Astrocyte of the spinal cord (primary cell): ENCODE measurements at places on chromosomes 7 and 10.
A peak's percentile ranks its signal among the peaks of the same experiment; 100 is the strongest.

DNA sequence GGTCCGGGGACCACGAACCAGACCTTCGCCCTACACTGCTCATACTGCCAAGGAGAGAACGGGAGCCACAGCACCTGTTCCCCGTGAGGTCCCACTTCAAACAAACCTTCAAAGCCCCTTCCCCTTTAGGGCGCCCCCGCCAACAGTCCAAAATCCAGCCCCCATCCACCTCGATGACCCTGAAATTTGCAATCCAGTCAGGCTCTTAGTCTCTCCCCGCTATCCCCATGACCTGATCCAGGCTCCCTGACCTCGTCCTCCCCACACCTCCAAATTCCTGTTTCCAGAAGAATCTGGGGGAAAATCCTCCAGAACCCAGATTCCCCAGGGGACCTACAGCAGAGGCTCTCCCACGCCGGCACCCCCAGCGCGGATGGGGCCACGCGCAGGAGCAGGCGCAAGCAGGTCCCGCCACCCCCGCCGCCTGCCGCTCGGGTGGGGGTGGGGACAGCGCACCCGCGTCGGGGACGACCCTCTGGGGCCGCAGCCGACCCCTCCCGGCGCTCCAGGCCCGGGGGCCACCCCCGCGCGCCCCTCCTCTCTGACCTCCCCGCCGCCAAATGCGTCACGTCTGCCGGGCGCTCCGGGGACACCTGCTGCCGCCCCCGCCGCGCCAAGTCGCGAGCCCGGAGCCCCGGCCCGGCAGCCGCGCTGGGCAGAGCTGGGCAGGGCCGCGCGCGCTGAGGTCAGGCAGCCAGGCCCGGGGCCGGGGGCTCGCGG lies 753 bp downstream of the CAMK2B start:
- DNase-seq, result no peak

DNA sequence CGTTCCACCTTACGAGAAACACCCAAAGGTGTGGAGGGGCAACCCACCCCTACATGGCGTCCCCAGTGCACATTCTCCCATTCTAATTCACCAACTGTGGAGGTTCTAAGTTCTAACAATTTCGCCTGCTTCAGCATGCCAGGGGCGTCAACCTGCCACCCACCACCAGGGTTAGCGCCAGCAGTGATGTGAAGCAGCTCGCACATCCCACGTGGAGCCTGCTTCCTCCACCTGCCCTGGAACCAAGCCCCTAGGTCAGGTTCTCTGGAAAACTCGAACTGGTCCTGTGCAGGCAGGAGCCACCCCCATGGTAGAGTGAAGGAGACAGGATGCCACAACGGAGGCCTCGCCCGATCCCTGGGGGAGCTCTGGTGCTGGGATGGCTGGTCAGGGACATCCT lies 33.3 kb upstream of the FXYD4 start:
- no peak for DNase-seq

DNA sequence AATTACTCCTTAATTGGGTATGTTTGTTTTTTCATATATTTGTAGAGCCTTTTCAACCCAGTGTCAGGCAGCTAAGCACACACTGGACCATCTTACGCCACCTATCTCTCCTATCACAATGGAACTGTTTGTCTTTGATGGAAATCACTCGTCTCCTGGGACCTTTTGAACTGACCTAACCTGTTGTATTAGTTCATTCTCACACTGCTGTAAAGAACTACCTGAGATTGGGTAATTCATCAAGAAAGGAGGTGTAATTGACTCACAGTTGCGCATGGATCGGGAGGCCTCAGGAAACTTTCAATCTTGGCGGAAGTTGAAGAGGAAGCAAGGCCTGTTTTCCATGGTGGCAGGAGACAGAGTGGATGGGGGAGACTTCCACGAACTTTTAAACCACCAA lies 182.0 kb downstream of the TCERG1L start:
- DNase-seq, result no peak

GRCh38 chr10:89371987-89372386 lies 5.9 kb upstream of the IFIT1B start:
- DNase-seq, result no peak

DNA sequence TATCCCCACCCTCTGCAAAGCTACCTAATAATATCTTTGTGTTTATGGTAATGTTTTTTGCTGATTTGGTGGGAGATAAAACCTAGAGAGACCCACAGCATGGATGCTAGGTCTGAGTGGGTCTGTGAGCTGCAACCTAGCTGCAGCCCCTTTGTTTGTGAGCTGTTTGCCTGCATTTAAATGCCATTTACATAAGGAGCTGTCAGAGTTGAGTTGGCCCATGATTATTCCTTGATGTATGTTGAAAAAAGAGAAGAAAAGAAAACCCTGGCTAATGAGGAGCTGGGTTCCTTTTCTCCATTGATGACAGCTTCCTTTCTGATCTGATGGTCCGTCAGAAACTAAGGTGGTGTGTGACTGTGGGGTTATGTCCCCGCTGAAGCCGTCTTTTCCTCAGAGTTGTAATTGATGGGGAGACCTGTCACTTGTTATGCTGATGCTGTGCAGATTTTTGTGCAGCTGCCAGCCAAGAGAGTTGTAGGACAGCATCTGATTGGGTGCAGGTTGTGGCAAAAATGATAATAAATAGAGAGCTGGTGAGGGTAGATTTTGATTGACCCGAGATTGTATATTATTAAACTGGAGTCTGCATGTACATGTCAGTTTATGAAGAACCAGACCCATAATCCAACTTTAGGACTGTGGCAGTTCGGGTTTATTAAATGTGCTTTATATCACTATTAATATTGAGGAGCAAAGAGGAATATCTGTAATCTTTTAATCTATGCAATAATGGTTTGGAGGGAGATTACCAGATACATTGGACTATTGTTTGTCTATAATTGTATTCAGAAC lies 219.8 kb downstream of the AUTS2 start:
- DNase-seq, result no peak

DNA sequence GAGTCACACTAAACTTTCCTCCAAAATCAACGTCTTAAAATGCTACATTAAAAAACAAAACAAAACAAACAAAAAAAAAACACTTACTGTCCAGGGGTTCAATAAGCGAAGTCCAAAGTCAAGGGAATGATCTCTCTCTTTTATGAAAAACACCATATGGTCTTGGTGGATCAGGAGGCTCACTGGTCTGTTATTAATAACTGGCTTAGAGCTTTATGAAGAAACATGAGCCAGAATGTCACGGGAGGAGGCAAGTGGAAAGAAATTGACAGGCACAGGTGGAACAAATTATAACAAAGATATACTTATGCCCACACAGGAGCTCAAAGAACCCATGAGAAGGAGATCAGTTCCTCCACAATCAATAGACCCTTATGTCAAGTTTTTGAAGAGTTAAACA lies at the start of gene MRLN:
TSS of gene MRLN (minus strand) at position 189 of the 400 bp plus-strand sequence.
- DNase-seq, result no peak

DNA sequence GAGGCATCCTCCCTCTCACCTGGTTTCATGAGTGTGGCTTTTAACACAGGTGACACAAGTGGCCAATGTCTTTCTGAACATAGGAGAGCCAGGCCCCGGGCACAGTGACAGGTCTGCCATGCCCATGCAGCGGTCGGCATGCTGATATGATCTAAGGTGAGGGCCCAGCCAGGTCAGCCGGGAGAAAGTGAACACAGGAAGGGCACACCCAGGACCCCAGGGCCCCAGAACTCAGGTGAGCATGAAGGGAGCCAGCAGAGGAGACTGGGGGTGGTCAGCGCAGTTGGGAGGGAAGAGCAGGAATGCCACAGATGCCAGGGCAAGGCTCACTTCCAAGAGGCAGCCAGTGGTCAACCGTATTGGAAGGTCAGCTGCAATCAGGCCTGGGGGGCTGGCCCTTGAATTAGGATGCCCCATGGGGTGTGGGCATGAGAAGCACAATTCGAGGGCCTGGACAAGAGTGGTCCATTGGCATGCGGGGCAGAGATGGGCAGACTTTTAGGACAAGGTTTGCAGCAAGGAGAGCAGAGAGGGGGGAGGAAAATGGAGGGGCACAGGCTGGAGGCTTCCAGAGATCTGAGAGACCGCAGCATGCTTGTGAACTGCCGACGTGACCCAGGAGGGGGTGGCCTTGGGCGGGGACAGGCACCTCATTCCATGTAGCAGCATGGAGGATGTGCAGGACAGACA lies 3.9 kb upstream of the INPP5A start:
- DNase-seq, result no peak

GRCh38 chr10:60456053-60456452 lies 66.4 kb upstream of the ANK3 start:
- DNase-seq, result no peak

DNA sequence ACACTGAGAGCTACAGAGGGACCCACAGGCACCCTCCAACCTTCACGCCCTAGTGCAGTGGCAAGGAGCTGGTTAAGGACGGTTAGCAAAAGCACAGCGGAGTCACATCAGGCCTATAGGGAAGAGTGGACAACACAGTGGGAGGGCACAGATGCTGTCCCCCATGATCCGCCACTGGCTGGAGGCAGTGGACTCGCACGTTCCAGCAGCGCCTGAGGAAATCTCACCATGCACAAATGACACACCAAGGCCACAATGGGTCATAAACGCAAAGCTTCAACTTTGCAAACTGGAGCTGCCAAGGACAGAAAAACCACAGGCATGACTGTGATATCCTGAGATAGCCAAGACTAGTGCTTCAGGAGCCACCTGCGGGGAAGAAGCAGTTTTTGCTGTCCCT lies 58.8 kb downstream of the GRB10 start:
- no peak for DNase-seq

- DNase-seq, result no peak
These were observed 36.2 kb upstream of the CHST3 start for GRCh38 chr10:71927776-71928592.

DNA sequence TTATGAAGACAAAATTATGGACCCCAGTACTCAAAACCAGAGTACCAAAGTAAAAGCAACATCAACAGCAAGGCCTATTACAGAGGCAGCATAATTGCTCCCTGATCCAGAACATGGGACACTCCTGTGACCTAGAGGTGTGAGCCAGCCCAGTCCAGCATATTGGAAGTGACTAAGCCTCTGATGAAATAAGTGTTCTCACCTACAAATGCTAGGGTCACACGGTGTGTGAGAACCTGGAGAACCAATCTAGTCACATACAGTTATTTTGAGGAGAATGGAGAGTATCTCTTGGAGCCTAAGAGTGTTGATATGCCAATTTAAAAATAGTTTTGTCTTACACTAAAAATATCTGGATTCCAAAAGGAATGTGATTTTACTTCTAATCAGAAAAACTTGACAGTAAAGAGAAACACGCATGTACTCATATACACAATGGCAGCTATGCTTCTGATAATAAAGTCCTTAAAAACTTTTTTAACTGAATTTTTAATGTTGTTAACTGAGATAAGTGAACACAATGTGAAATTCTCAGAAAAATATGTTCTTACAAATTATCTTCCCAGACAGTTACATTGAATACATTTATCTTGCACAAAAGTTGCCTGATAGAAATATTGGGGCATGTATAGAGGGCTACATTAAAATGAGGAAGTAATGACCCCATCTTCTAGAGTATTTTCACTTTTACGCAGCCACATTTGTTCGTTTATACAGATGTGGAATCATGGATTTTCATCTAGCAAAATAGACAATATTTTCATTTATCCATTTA lies 56.8 kb upstream of the CD36 start:
- no peak for DNase-seq

- no peak for DNase-seq
These were observed 17.9 kb upstream of the AGFG2 start for GRCh38 chr7:100521076-100521475.

GRCh38 chr10:76547352-76547972 lies 1090.1 kb downstream of the KCNMA1 start:
- peak; percentile 80 for DNase-seq

GRCh38 chr7:117083648-117084047 lies 130.3 kb downstream of the ST7 start:
- no peak for DNase-seq

GRCh38 chr10:115980470-115980869 lies 292.5 kb downstream of the GFRA1 start:
- no peak for DNase-seq

DNA sequence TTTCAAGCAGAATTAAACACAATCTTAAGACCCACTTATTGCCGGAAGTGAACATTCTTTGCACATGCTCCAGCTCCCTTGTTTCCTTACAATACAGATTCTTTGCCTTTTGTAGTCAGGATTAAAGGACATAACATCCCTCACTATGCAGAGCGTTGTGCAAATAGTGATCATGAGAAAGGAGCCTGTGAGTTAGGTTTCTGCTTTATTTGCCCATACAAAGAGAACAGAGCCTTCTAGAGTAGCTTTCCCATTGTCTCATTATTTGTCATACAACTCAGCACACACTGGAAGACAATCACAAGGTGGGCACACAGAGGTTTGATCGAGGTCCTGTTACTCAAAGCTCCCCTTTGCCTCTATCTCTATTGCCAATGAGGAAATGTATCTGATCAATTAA lies 48.2 kb upstream of the WDR11 start:
- DNase-seq, result no peak

DNA sequence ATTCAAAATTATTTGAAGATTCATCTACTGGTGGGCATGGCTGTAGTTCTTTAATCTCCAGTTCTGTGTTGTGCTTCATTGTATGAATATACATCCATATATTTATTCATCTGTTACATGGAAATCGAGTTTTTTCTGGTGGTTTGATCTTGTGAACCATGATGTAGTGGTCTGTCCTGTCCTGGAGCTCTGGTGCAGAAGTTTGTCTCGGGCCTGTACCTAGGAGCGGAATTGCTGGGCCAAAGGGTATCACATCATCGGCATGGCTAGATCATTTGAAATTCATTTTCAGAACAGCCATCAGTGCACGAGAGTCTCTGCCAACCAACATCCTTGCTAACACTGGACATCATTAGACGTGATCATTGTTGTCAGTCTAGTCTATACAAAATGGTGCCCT lies 107.0 kb downstream of the ELFN1 start:
- DNase-seq, result no peak

DNA sequence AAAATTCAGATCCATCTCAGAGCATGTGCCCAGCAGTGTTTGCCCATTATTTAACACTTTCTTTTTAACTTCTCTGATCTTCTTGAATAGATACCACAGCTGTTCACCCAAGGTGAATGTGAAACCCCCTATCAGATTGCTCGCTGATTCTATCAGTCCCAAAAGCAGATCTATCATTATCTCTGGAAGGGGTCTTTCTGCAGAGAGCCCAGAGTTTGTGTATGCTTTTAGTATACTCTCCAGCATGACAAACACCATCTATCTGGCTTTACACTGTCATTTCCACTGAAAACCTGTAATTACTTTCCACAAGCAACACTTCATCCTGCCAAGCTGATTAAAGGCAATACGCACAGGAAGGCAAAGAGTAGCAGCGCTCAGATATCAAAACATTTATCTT lies 168.2 kb downstream of the CACNA2D1 start:
- no peak for DNase-seq

DNA sequence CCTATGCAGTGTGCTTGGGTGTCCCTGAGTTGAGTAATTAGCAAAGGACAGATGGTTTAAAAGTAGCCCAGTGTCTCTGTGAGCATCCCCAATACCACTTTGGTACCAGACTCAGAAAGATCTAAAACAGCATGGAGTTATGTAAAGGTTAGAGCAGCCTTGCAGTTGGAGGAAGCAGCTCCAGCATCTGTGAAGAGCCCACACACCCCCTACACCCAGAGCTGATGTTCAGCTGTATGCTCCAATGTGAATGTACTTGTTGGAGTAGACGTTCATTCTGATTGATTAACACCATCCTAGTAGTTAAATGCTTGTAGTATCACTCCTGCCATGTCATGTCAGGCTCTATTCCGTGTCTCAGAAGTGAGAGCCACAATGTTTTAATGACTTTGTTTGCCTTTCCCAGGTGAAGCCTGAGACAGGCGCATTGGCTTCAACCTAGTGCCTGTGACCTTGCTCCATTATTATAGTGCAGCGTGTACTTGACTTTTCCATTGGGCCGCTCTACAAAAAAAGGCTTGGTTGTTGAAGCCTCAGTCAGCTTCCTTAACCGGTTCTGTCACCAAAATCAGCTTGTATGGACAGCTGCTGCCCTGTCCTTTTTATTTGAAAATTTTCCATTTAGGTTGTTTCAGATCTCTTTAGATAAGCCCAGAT lies 154.2 kb downstream of the LCOR start:
- DNase-seq, result no peak
